ENCODE measurements at places on chromosomes 1 and 21. TPM values are rescaled to one million over a fixed set of nuclear protein-coding genes. Genes with fewer than 3 reads are reported as not detected.
A peak's percentile ranks its signal among the peaks of the same experiment; 100 is the strongest.

The KRTAP25-1 gene
- total RNA-seq = not detected

DNA sequence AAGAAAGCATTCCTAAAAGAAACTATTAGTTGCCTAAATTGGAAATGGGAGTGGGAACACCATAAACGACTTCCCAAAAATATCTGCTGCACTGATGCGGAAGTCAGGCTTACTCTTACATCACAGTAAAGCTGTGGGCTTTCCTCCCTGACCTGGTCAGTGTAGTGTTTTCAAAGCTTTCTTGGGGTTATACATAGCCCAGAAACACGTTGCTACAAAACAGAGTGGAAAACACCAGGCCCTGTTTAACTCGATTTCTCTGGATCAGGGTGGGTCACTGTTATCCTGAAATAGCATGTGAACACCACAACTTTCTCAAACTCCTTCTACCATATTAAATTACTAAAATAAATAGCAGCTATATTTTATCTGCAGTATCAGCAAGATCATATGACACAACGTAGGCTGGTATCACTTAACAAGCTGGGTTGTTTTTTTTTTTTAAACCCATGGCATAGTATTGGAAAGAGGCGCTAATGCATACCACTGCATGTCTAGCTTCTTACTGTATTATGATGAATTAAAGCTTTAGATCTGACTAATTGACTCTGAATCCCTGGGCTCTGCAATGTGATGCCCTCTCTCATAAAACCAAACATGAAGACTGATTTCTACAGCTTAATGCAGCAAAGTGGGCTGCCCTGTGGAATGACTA, 184.6 kb downstream of the TGFB2 start:
- H3K27me3 ChIP-seq = no peaks in the 10 kb centered on the region
- DNase-seq = no peak
- no peaks in the 10 kb centered on the region for H3K36me3 ChIP-seq
- H3K4me3 ChIP-seq = no peak overlapping the region

GRCh38 chr1:94543001-94543400, 1.4 kb upstream of the F3 start:
- no peak overlapping the region for H3K27ac ChIP-seq
- peaks cover 51% of the 10 kb centered on the region for H3K4me1 ChIP-seq
- DNase-seq = no peak
- no peaks in the 10 kb centered on the region for H3K36me3 ChIP-seq

- H3K4me1 ChIP-seq = peaks cover 65% of the 10 kb centered on the region
- no peaks in the 10 kb centered on the region for H3K36me3 ChIP-seq
- peak overlapping the region; percentile 84 for H3K27ac ChIP-seq
- peak; percentile 85 for DNase-seq
These were observed 6.0 kb upstream of the PIGC start for GRCh38 chr1:172449585-172450523.

DNA sequence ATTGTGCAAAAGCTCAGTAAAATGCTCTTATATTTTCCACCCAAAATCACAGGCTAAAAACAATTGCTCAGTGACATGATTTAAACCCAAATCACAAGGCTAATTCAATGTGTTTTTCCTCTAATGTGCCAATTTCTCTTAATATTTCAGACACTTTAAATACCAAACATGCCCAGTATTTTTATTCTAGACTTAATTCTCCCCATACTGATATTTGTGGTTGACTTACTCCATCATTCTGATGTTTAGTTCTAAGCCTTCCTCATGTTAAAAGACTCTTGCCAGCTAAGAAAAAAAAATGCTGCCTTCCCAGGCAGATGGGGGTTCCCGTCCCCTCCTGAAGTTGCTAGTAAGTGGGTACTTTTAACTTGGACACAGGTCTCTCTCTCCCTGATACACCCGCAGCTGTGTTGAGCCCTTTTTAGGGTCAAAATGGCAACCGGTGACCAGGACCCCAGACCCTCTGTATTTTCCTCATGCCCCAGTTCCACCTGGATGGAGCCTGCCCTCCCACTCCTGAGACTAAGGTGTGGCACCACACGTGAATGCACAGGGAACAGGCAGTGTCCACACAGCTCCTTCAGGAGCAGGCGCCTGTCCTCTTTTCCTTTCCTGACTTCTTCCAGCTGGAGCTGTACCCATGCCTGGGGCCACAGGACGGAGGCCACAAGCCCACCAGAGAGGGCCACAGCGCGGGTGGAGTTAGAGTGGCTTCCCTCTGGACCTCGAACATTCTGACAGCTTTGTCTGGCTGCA, 118.9 kb downstream of the RIPK4 start:
- H3K27me3 ChIP-seq = peaks cover 16% of the 10 kb centered on the region
- no peak for DNase-seq
- no peak overlapping the region for H3K4me3 ChIP-seq
- H3K4me1 ChIP-seq = no peaks in the 10 kb centered on the region
- no peaks in the 10 kb centered on the region for H3K36me3 ChIP-seq
- no peak overlapping the region for H3K27ac ChIP-seq

DNA sequence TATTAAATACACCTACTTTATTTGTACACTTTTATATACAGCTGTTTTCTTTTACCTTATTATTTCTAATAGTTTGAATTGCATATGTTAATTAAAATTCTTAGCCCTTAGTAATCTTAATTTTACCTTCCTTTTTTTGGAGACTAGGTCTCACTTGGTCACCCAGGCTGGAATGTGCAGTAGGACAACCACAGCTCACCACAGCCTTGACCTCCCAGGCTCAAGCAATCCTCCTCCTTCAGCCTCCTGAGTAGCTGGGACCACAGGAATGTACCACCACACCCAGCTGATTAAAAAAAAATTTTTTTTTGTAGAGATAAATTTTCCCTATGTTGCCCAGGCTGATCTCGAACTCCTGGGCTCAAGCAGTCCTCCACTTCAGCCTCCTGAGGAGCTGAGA, 15.0 kb upstream of the SDC3 start:
- no peaks in the 10 kb centered on the region for H3K27me3 ChIP-seq
- H3K36me3 ChIP-seq = no peaks in the 10 kb centered on the region
- H3K27ac ChIP-seq = no peak overlapping the region
- no peak for DNase-seq
- no peak overlapping the region for H3K4me3 ChIP-seq
- no peaks in the 10 kb centered on the region for H3K4me1 ChIP-seq
